ENCODE measurements at places on chromosomes 3 and 15.

DNA sequence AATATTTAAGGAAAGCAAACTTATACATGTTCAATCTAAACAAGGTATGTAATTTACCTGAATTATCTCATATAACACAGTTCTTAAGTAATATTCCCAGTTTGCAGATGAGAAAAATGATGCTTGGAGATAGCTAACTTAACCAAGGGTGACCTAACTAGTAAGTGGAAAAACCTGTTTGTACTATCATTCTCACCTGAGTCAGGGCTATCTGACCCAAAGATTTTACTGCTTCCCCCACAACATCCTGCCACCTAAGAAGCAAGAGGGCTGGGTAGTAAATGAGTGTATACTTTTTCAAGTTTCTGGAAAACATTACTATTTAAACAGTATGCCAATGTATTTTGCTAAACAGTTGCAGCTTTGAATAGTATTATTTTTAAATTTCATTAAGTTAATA is 10.6 kb downstream of the TP63 start:
- no peak for DNase-seq

GRCh38 chr3:77825001-77825827 is 785.3 kb downstream of the ROBO2 start:
- no peak for DNase-seq

DNA sequence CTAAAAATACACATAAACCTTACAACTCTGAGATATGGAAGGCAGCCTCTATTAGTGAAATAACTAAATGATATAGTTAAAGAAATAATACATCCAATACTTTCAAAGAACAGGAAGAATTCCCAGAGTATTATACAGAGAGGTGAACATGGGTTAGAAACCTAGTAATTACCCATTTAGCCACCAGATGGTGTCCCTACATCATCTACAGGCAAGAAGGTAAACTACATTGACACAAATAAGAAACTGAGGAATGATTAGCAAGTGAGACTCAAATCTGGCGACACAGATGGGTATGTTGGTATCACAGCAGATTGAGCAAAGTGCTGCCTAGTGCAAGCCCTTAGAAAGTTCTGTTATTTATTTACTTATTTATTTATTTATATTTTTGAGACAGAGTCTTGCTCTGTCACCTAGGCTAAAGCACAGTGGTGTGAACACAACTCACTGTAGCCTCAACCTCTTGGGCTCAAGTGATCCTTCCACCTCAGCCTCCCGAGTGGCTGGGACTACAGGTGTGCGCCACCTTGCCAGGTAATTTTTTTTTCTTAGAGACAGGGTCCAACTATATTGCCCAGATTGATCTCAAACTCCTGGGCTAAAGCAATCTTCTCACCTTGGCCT is 28.2 kb downstream of the NEK4 start:
- DNase-seq, result no peak

DNA sequence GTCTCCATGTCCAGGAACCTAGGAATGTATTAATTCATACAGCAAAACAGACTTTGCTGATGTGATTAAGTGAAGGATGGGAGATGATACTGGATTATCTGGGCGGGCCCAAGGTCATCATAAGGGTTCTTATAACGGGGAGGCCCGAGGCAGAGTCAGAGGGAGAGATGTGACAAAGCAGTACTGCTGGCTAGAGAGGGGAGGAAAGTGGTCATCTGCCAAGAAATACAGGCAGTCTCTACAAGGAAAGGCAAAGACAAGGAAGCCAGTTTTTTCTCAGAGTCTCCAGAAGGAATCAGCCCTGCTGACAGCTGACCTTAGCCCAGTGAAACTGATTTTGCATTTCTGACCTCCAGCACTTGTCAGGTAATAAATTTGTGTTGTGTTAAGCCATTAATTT is 66.2 kb upstream of the CORO2B start:
- DNase-seq, result no peak

DNA sequence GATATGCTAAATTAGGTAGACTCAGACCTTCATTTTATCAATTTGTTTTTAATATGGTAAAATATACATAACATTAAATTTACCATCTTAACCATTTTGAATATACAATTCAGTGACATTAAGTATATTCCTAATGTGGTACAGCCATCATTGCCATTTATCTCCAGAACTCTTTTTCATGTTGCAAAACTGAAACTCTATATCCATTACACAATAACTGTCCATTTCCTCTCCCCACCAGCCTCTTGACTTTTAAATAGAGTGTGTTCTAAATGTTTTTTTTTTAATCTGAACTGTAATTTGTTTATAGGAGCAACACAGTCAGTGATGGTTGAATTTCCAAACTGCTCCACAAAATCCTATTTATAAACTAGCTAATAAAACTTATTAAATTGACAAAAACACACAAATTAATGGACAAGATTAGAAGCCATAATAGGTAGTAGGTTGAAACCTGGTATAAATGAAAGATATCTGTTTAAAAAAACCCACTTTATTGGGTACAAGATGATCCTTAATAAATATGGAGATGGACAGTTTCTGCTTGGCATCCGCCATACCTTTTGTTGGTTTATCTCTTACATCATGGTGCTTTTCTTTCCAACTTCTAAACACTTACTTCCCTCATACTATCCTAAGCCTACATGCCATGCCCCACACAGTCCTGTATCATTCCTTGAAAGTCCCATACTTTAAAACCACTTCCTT is 142.4 kb downstream of the ZPLD1 start:
- DNase-seq, result no peak

GRCh38 chr15:56883088-56883487 is 35.4 kb upstream of the TCF12 start:
- no peak for DNase-seq

GRCh38 chr3:118772547-118773011 is 262.1 kb downstream of the IGSF11 start:
- DNase-seq, result no peak

- no peak for DNase-seq
Measured at GRCh38 chr15:101111570-101112262, 140.1 kb downstream of the CHSY1 start.

DNA sequence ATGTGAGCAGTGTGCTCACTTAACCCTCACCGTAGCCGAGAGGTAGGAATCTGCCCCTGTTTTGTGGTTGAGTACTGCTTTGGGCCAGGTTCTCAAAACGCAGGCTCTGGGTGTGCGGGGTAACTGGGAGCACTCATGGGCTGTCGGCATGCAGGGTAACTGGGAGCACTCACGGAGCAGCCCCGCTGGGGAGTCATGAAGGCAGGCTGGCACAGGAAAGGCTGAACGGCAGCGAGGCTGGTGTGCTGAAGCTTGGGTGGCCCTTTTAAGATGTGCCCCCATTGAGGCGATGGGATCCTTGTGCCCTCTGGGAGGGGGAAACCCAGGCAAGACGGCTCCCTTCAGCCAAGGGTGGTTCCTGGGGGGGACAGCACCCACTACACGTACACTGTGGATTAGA is 44.6 kb upstream of the VPS8 start:
- DNase-seq, result no peak

- no peak for DNase-seq
Measured at GRCh38 chr3:116020989-116021388, 397.7 kb downstream of the GAP43 start.

GRCh38 chr3:27625864-27626263 is 96.3 kb downstream of the EOMES start:
- no peak for DNase-seq

DNA sequence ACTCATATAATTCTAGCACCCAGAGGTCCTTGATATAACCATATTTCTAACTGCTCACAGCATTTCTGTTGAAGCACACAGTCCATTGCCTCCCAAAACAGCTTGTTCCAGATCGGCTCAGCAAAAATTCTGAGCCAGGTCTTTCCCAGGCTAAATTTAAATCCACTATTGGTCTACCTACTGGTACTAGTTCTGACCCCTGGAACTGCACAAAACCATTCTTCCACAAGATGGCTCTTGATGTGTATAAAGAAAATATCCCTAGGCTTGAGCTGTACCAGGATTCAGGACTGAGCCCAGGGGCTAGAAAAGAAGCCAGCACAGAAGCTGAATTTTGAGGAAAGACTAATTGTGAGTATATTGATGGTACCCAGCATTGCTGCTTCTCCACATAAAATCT is 75.4 kb upstream of the ABHD17C start:
- DNase-seq, result no peak

Data from DMS79 (cell line).